Activated T-cell treated with anti-CD3 and anti-CD28 coated beads for 48 hours (primary cell): ENCODE measurements at places on chromosomes 13 and 19.

- DNase-seq = no peak
Observed at GRCh38 chr19:24098359-24098758, 11.4 kb downstream of the ZNF254 start.

DNA sequence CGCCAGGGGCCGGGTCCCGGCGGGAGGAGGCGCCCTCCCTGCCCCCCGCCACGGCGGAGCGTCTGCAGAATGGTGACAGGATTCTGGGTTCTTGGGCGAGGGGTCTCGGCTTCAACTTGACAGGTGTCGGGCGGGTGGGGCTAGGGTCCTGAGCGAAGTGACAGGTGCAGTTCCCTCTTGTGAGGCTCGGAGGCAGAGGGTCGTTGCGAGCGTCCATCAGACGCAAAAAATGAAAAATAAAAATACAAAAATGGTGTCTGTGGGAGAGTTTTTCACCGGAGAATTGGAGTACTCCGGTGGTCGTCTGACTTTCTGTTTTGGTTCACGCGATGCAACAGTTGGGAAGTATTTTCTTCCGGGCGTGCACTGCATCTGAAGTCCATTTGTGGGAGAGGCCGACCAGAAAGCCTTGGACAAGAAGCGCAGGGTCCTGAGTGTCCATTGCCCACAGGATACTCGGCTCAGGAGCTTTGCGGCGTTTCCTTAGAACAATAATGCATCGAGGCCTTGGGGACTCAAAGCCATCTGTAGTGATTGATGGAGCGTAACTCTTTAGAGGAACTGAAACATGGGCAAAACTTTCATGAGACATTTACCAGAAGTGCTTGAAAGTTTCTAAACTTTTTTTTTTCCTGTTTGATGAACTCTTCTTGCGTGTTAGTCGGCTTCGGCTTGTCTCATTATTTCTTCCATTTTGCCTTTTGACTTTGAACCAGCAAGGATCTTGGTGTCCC, 759 bp downstream of the RB1 start:
- no peak for DNase-seq

DNA sequence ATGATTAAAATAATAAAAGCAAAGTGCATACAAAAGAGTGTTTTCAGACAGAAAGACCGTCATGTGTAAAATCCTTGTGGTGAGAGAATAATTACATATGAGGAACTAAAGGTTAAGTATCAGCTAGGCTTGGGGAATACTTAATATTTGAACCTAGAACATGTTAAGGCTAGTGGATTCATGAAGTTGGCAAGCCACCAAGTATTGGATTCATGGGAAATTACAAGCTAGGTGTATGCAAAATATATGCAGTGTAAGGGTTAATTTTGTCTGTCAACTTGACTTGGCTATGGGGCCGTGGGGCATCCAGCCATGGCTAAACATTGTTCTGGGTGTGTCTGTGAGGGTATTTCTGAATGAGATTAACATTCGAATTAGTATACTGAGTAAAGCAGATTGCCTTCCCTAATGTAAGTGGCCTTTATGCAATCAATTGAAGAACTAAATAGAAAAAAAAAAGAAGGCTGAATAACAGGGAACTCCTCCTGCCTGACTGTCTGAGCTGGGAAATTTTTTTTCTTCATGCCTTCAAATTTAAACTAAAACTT, 533.5 kb upstream of the KLF12 start:
- no peak for DNase-seq

- no peak for DNase-seq
Observed at GRCh38 chr13:90740099-90740498, 607.4 kb upstream of the MIR17HG start.

GRCh38 chr13:76845367-76845766, 40.8 kb downstream of the KCTD12 start:
- DNase-seq = no peak

DNA sequence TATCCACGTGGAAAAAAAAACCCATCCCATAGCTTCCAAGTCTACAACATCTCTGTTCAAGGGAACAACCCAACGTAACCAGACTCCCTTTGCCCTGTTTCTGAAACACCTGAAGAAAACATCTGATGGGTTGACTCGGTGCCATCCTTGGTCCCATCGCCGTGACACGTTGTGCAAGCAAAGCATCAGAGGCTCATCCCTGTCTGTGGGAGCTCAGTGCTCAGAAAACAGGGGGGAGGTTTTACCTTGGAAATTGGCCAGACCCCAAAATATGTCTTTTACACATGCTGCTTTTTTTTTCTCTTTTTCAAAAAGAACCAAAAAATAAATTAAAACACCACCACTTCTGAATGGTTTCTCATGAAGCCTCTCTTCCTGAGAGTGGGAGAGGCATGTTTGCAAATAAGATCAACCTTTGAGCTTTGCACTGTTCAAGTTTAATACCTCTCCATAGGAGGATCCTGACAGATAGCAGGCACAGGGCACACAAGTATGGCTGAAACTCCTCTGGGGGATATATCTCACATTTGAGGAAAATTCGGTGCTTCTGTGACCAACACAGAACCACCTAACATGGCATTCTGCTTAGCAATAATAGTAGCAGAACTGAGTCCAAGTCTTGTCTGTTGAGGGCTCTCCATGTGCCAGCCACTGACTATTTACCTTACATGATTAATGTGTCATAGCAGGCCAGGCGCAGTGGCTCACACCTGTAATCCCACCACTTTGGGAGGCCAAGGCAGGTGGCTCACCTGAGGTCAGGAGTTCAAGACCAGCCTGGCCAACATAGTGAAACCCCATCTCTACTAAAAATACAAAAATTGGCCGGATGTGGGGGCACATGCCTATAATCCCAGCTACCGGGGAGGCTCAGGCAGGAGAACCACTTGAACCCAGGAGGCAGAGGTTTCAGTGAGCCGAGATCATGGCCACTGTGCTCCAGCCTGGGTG, 7.0 kb upstream of the PVR start:
- DNase-seq = no peak

- DNase-seq = no peak
Observed at GRCh38 chr13:27971776-27972477, 2.8 kb upstream of the CDX2 start.

- peak; percentile 83 for DNase-seq
Observed at GRCh38 chr19:1445185-1445931, 4.6 kb upstream of the APC2 start.

GRCh38 chr13:73421310-73421912, 362.6 kb downstream of the KLF5 start:
- DNase-seq = peak; percentile 25
